NCI-H2107 (cell line): ENCODE measurements at places on chromosomes 1 and 21.
A peak's percentile ranks its signal among the peaks of the same experiment; 100 is the strongest.

- no peak for DNase-seq
Measured at GRCh38 chr1:118143831-118144230, 41.2 kb downstream of the SPAG17 start.

GRCh38 chr1:33719771-33720670 lies 143.9 kb upstream of the HMGB4 start:
- no peak for DNase-seq

DNA sequence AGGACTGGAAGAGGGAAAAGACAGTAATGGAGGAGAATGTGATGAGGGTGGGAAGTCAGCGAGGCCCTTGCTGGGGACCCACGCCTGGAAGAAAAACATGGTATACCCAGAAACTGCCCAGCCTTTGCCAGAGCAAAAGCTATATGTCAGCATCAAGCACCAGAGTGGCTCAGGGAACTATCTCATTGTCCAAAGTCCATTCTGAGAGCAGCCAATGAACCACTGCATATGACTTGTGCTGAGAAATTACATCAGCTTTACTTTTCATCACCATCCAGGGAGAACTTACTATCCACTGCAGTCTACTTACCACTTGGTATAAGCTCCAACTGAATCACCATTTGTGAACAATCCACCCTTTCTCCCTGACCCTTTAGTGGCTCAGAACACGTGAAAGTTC lies 148.1 kb downstream of the TTLL7 start:
- DNase-seq, result no peak

DNA sequence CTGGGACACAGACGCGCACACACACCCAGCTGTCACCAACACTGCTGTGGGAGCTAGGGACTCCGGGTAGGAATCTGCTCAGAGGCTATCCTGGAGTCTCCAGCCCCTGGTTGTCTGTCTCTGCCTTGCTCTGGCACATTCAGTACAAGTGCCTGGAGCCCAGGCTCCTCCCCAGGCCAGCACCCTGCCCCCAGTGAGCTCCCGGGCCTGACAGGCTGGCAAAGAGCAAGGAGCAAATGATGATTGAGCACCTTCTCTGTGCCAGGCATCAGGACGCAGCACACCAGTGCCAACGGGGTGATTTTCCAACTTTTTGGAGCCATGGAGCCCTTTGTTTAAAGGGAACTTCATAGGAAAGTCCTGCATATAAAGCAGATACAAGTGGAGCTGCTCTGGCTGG lies 6.5 kb downstream of the CNTN2 start:
- DNase-seq, result no peak

DNA sequence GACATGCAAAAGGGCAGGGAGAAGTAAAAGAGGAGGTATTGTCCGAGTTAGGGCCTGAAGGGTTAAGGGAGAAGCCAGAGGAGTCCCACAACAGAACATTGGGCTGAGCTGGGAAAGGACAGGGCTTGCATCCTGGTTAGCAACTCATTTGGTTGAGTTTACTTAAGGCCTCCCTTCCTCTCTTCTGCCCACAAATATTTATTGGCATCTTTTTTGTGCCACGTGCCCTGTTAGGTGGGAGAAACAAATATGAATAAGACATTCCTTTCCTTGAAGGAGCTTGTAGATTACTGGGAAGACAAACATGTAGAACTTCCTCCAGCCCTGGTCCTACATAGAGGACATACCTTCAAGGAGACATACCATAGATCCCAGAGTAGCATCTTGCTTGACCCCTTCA lies 53.0 kb upstream of the PRELP start:
- no peak for DNase-seq

DNA sequence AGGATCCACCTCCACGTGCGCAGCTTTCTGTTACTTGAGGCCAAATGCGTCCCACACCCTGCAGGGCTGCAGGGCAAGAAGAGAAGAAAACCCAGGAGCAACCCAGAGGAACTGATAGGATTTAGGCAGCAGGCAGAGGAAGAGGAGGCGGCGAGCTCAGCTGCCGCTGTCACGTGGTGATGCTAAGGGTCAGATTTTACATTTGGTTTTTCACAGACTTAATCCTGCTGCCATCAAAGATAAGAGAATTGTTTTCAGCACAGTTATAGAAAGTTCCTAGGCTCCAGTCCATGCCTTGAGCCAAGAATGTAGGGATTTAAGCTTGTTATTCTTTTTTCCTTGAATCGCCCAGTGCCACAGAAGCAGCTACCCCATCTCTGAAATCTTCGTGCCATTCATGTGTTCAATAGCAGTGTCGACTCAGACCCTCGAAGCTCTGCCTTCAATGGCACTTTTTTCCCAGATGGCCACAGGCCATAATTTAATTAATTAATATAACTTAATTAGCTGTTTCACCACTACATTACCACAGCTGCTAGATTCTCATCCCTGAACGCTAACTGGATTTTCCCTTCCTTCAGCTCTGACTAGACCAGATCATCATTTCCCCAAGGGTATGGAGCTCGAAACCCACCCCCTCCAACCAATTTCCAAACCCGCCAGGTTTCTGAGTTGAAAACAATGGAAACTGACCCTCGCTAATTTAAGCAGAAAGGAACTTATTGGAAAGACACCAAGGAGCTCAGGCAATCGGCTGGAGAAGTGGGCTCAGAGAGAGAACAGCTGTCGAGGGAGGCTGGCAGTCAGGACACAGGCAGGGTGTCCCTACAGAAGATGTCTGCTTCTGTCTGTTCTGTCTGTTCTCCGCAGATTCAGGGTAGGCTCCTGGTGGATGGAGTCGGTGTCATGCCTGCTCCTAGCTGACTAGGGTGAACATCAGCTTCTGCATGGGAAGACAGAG lies 36.2 kb downstream of the LDLRAP1 start:
- DNase-seq, result no peak

- no peak for DNase-seq
Measured at GRCh38 chr1:239879321-239880170, 212.1 kb upstream of the FMN2 start.

GRCh38 chr1:1419813-1420653 lies 1.0 kb downstream of the ANKRD65 start:
- DNase-seq, result no peak

GRCh38 chr1:222416001-222416791 lies 131.7 kb downstream of the HHIPL2 start:
- no peak for DNase-seq

- DNase-seq, result no peak
Measured at GRCh38 chr21:43884012-43884860, 19.2 kb downstream of the AGPAT3 start.

DNA sequence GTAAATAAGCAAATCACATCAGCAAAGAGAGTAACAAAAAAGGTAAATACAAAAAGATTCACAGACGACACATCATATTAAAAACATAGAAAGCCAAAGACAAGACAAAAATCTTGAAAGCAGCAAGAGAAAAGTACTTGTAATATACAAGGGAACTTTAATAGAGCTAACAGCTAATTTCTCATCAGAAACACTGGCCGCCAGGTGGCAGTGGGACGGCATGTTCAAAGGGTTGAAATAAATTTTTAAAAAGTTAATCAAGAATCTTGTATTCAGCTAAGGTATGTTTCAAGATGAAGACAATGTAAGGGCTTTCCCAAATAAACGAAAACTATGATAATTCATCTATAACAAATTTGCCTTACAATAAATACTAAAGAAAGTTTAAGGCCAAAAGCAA lies 358.1 kb downstream of the LRRIQ3 start:
- no peak for DNase-seq

- DNase-seq, result no peak
Measured at GRCh38 chr1:220878191-220879075, 810 bp upstream of the HLX start.

GRCh38 chr1:210214573-210215409 lies 17.8 kb upstream of the SERTAD4 start:
- no peak for DNase-seq

DNA sequence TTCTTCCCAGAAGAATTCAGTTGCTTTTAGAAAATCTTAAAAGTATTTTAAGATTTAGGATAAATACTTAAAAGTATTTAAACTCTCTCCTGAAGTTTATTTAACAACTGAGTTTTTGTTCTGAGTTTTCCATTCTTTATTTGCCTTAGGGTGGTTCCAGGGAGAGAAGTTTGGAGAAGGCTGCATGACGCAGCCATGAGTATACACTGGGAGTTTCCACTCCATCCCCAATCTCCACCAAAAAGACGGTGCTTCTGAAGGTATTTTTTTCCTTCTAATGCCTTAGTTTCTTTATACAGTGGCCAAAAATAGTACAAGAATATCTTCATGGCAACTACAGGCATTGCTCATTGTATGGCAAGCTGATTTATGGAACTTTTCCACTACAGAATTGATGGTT lies 122.7 kb downstream of the ST6GALNAC5 start:
- DNase-seq, result no peak

DNA sequence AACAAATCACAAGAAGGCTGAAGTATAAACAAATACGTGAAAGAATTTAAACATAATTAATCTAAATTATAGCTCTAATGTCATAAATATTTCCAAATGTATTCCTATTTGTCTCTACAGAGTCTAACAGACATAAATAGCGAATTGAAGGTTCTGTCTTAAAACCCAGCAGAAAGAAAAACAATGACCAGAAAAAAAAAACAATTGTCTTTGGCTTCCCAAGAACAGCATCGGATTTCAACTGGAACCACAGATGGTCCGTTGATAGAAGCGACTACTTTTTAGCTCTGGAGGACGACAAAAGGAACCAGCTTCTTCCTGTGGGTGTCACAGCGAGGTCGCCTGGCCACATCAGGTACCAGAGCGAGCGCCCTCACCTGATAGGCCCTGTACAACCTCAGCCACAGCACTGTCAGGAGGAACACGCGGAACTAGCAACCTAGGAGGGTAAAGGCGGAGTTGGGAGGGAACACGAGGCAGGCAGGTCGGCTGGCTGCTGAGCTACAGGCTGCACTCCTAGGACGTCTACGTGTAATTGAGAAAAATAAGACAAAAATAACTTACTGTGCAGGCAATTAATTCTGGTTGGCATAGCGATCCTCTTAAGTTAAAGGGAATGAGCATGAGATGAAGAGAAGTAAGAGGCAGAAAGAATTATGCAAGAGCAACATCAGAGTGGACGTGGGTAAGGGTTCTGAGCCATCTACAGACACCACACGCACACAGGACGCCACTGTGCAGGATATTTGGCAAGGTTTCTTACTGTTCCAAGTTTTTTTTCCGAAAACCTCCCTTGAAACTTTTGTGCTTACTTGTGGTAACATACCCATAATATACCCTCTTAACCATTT lies 16.7 kb upstream of the PRDM15 start:
- no peak for DNase-seq

GRCh38 chr1:23405946-23406345 lies 18.6 kb downstream of the TCEA3 start:
- DNase-seq, result no peak

DNA sequence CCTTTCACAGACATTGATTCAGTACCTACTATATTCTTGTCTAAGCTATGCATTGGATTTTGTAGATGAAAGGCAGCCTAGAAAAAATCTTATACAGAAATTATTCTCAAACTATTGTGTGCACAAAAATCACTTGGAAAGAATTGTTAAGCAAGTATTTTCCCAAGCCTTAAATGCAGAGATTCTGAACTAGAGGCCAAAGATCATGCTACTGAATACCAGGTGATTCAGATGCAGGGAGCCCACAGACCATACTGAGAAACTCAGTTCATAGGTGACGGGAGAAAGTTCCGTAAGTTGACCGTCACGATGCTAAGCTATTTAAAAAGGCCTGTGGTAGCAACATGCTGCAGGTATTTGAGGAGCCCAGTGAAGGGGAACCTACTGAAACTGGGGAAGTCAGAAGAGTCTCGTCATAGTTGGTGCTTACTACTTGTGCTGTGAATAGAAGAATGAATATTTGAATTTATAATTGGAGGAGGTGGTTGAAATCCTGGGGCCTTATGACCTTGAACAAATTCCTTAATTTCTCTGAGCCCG lies 150.8 kb downstream of the NFIA start:
- no peak for DNase-seq

DNA sequence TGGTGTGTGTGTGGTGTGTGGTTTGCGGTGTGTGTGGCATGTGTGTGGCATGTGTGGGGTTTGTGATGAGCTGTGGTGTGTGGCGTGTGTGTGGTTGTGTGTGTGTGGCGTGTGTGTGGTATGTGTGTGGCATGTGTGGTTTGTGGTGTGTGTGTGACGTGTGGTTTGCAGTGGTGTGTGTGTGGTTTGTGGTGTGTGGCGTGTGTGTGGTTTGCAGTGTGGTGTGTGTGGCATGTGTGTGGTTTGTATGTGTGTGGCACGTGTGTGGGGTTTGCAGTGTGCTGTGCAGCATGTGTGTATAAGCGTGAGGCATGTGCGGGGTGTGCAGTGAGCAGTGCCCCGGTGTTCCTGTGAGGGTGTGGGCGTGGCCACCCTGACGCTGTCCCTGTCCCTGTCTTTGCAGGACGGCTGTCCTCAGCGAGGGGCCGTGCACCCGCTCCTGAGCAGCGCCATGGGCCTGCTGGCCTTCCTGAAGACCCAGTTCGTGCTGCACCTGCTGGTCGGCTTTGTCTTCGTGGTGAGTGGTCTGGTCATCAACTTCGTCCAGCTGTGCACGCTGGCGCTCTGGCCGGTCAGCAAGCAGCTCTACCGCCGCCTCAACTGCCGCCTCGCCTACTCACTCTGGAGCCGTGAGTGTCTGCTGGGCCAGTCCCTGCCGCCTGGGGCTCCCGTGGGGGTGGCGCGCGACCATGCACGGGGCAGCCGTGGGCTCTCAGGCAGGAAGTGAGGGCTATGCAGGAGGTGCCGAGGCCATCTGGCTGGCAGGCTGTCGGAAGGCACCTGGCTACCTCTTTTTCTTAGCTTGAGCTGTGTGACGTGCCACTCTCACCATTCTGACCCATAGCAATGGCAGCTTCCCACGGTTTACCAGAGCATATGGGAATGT lies 52.6 kb upstream of the TRAPPC10 start:
- DNase-seq, result no peak

DNA sequence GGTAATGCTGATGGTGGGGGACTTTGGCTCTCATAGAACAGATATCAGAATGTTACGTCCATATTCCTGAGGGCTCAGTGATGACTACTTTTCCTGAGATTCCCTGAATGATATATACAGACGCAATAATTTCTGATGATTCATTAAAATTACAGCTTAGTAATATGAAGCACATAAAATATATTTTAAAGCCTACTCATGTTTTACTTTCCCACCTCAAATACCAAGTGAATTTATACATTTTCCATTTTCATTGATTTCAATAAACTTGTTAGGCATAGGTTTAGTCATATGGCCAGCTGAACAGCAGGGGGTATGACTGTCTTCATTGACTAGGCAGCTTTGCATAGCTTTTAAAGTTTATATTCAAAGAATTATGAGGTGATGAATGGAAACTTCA lies 26.2 kb upstream of the PDC start:
- no peak for DNase-seq

GRCh38 chr1:1073743-1074587 lies at the start of gene RNF223:
Gene RNF223 (minus strand): TSS chr1:1074306. CDS start chr1:1072566, 1,740 bp downstream.
- DNase-seq, result no peak

- DNase-seq, result peak; percentile 45
Measured at GRCh38 chr1:218345673-218346390, 696 bp downstream of the TGFB2 start.
